ENCODE measurements at places on chromosomes 2 and 18. TPM values are rescaled to one million over a fixed set of nuclear protein-coding genes. Genes with fewer than 3 reads are reported as not detected.

DNA sequence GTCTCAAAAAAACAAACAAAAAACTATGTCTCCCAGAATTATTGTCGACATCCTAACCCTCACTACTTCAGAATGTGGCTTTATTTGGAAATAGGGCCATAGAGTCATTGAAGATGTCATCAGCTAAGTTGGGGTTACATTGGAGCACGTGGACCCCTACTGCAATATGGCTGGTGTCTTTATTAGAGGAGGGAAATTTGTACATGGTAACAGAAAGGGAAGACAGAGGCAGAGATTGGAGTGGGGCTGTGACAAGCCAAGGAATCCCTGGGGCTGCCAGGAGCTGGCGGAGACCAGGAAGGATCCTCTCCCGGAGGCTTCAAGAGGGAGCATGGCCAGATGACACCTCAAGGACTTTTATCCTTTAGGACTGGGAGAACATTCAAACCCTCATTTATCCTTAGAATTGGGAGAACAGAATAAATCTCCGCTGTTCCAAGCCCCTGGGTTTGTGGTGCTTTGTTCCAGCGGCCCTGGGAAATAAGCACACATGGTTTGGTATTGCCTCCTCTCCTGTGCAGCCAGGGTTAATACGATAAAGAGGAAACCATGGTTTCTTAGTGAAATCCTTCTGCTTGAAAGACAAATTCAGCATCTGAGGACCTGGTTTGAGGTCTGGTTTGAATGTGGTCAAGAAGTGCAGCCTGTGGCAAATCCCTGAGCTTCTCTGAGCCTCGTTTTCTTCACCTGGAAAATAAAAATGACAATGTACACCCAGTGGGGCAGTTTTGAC, 184.7 kb downstream of the MYCN start:
- H3K36me3 ChIP-seq: no peaks in the 10 kb centered on the region
- H3K27ac ChIP-seq: no peak overlapping the region
- H3K4me1 ChIP-seq: no peaks in the 10 kb centered on the region
- no peak for DNase-seq
- no peak overlapping the region for H3K4me3 ChIP-seq

DNA sequence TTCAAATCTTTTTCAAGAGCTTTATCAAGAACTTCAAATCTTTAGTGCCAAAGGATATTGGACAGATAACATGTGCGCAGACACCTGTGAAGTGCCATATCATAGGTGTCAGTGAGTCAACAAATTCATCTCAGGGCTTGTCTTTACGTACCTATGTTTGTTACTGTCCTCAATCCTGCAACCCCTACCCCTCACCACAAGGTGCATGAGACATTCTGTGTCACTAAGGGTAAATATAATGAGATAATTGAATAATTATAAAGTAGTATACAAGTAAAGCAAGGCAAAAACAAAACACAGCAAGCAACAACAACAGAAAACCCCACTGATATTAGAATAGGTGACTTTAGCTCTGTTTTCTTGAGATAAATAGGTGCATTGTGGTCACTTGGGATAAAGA, 1495.8 kb upstream of the TMEFF2 start:
- no peaks in the 10 kb centered on the region for H3K36me3 ChIP-seq
- no peaks in the 10 kb centered on the region for H3K4me1 ChIP-seq
- no peak overlapping the region for H3K27ac ChIP-seq
- no peak for DNase-seq

The PROKR1 gene
- not detected for total RNA-seq

The C2orf80 gene
- not detected for total RNA-seq

Data from osteoblast (primary cell).